ENCODE measurements at places on chromosomes 1 and 21. TPM values are rescaled to one million over a fixed set of nuclear protein-coding genes. Genes with fewer than 3 reads are reported as not detected.

AMY1A gene
- not detected for total RNA-seq

GRCh38 chr1:146032631-146033219 is 11.2 kb upstream of the HJV start:
- no peak for DNase-seq

DNA sequence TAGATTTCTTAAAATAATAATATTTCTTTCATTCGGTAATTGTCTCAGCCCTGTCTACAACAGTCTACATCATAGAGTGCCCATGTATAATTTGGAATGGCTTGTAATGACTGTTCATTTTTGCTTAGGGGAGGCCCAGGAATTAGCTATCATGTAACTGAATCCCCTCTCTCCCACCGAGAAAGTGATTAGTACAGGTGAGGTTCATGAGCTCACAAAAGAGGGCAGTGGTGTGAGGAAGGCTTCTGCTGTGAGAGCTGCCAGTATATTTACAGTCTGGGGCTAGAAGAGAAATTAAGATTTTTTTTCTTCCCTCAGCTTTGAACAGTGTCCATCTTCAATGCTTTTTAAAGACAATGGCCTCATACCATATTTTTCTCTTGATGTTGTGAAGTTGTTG is 340.7 kb downstream of the ADGRL2 start:
- no peak for DNase-seq

- DNase-seq = no peak
These were observed 57.7 kb downstream of the ZC3H11B start for GRCh38 chr1:219555031-219555692.

DNA sequence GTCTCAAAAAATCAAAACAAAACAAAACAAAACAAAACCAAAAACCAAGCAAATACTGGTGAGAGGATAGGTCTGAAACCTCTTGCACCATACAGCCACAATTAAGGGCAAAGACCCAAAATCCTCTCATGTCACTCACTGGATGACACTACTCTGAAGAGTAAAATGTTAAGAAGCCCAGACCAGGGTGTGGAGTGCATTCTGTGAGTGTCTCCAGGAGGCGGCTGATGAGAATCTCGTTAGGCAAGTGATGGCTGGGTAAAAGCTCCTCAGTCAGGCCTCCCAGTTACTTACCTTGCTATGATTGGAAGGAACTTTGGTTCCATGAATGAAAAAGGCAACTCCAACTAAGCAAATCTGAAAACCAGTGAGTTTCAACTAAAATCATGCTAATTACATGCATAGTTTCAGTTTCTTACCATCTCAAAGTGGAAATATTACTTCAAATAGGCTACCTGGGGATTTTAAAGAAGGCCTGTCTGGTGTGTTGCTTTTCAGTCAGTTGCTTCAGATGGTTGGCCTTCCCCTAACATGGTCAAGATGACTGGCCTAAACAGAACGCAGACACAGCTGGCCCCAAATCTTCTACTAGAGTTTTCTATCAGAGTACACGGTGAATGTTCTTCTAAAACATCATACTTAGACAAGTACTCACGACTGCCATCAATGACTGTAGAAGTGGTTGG is 95.1 kb downstream of the KIAA0319L start:
- DNase-seq = no peak

CD84 gene
- 5.3 TPM for total RNA-seq

DNA sequence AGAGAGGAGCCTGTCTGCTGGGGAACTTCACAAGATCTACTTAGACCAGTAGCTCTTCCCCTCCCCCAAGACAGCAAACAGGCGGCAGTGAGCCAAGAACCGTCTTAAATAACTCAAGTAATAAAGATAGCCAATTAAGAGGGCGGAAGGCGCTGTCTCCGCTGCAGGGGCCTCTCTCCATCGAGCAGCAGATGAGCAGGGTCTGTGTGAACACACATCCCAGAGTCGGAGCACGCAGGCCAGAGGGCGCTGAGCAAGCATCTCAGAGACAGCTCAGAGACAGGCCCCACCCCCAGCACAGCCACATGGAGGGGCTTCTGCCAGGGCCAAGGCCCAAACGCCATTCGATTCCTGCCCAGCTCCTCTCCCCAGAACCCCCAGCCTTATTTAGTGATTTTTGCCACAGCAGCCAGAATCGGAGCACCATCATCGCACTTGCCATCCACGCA is 11.1 kb downstream of the IFFO2 start:
- peak; percentile 85 for DNase-seq

GRCh38 chr1:85277802-85278201 is 1.4 kb upstream of the BCL10 start:
- DNase-seq = no peak

- peak; percentile 25 for DNase-seq
These were observed 394.0 kb downstream of the NPHP4 start for GRCh38 chr1:5597991-5598823.

- no peak for DNase-seq
These were observed 16.5 kb upstream of the CFHR5 start for GRCh38 chr1:196960854-196961253.

GRCh38 chr1:91851130-91852010 is 34.6 kb downstream of the TGFBR3 start:
- DNase-seq = peak; percentile 79

GRCh38 chr1:214332946-214333798 is 52.2 kb downstream of the SMYD2 start:
- DNase-seq = no peak

GRCh38 chr1:248824301-248824700 is 1.4 kb downstream of the SH3BP5L start:
- DNase-seq = no peak

GRCh38 chr1:180563026-180563827 is 4.5 kb downstream of the OVAAL start:
- DNase-seq = no peak

DNA sequence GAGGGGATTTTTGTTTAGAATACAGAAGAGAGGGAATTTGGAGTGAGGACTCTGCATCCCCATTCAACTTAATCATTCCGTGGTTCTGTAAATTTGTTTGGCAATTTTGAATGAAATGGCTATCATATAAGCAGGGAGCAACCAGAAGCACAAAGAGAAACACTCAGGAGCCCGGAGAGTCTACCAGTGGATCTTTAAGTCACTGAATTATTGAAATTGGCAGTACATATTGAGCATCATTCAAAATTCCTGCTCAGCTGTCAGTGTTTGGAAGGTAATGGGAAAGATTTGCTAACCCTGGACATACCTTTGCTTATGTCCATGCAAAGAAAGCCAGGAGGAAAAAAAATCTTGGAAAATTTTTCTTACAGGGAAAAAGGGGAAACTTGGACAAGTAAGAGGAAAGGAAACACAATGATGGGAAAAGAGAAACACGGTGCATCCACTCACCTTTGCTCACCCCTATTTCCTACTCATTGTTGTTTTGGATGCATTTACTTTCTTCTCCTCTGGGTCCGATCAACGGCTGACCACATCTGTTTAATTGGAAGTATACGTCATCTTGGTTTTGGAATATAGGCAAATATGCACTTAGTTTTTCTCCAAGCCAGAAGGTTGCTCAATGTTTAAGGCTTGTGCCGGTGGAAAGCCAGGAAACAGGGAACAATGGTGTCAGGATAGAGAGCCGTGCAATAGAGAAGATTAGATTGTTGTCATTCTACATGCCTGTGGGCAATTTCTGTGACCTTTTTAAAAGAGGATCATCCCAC is 243.0 kb upstream of the LYPLAL1 start:
- no peak for DNase-seq

DISP3 gene
- 0.16 TPM for total RNA-seq

GRCh38 chr1:61076728-61077675 is 5.4 kb upstream of the NFIA start:
- peak; percentile 89 for DNase-seq

LEMD1 gene
- not detected for total RNA-seq

IGSF21 gene
- 1.1 TPM for total RNA-seq

F13B gene
- not detected for total RNA-seq

DNA sequence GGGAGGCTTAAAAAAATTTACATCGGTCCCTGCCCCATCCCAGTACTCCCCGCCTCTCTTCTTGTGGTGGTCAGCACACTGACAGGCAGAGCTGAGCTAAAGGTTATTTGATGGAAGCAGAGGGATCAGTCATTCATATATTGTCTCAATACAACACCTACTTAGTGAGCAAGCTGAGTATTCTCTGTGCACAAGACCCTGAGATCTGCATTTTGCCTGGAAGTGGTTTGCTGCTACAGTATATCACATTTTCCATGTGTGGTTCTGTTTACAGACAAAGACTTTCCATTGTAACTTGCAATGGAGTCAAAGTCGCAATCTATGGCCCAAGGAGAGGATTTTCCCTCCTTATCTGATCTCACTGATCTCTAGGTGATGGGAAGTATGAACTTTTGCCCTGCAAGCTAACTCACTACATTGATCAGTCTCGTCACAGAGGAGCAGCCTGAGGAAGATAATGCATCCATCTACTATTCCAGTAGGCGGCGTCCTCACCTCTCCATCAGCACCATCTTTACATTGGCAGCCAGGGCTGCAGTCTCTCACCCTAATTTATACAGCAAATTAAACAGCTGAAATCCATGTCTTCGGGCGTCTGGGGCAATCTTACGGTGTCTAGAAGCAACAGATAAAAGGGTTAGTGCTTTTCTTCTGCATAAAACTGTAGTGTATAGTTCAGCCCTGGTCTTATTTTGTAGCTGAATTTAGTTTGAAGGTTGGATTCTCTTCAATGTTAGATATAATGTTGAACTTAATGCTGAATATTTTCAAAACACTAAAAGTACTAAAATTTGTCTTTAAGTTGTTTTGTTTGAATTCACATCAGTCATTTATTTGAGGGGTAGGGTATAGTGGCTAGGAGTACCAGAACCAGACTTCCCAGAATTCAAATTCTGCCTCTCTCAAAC is 3.2 kb upstream of the TRAF5 start:
- no peak for DNase-seq

CFAP45 gene
- total RNA-seq = 0.48 TPM

DNA sequence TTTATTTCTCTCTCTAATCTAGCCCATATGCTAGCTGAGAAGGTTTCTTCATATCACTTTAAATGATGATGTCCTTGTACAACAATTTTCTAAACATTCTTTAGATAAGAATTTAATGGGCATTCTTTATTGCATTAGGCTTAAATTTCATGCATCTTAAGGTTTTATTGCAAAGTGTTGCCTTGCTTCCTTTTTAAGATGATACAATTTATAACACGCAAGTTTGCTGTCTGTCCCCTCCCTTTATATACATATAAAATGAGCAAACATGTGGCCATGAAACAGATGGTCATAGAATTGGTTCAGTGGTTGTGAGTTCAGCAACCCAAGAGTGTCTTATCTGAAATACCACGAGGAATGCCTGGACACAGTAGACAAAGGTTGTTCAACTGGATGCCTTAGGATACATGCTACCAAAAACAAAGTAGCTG is 12.1 kb downstream of the NBPF3 start:
- DNase-seq = no peak

BLACAT1 gene
- not detected for total RNA-seq

KIF26B gene
- total RNA-seq = 12.2 TPM

SYT6 gene
- total RNA-seq = 0.37 TPM

DNA sequence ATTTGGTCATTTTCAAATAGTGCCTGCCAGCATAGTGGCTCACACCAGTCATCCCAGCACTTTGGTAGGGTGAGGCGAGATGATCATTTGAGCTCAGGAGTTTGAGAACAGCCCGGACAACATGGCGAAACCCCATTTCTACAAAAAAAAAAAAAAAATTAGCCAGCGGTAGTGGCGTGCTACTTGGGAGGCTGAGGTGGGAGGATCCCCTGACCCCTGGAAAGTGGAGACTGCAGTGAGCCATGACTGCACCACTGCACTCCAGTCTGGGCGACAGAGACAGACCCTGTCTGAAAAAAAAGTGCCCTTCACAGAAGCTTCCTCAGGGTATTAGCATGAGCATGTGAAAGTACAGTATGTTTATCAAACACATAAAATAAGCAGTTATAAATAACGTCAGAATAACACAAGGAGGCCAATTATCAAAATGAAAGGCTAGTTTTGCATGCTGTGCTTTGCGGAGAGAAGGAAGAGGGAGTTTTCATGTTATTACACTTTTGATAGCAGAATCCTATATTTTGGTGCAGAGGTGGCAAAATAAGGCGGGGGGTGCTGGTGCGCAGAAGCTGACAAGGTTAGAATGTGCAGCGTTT is 781 bp upstream of the METTL13 start:
- DNase-seq = no peak

DNA sequence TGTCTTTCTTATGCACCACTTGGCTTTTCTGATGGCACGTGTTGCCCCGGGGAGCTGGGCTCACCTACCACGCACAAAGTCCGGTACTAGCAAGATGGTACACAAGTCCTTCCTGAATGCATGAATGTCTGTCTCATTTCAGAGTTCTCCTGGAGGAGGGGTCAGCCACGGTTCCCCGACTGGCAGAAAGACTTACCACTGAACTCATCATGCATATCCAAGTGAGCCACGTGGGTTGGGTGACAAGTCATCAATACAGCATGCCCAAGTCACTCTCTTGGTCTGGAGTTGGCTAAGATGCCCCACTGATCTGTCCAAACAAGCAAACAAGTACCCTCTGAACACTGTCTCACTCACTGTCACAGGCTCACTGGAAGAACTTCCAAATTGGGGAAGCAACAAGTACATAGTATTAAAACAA is 28.6 kb upstream of the MX1 start:
- DNase-seq = no peak

DNA sequence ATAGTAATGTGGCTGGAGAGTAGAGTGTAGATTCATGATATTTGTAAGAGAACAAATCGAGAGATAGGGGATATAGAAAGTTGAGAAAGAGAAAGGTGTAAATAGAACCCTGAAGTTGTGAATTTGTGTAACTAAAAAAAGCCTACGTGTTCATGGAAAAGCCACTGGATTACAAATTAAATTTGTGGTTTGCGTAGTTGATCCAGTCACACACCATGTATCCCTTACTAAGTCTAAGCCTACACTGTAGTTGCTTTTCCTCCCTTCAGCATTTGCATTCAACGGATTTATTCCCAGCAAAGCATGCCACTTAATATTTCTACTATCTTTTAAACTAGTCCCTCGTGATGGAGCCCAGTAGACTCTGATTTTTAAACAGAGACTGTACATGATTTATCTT is 24.9 kb downstream of the KMO start:
- DNase-seq = no peak

DNA sequence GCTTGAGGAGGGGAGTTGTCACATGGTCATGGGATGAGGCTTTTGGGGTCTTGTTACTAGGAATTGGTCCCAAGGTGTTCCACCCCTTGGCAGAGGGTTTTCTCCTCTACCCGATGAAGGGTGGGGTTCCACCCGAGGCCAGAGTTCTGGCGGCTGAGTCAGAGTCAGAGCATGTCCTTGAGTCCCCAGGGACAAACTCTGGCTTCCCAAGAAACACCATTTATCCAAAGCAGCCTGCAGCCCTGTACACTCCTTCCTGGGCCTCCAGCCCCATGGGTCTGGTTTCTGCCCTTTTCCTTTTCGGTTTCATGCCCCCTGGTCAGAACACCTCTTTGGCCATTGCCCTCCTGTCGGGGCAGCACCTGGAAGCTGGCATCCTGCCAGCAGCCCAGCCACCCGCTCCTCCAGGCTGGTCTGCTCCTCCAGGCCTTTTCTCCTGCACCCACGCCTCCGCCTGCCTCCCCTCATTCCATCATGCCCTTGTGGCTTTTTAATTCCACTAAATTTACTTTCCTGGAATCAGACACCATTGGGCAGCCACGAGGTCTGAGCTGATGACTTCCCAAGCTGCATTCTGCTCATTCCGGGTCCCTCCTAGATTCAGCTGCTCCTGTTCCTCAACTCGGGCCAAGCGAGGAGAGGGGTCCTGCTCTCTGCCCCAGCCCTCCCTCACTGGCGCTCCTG is 301.7 kb upstream of the VAMP3 start:
- no peak for DNase-seq

CFAP107 gene
- not detected for total RNA-seq
